ENCODE measurements at places on chromosomes 6 and 20.

DNA sequence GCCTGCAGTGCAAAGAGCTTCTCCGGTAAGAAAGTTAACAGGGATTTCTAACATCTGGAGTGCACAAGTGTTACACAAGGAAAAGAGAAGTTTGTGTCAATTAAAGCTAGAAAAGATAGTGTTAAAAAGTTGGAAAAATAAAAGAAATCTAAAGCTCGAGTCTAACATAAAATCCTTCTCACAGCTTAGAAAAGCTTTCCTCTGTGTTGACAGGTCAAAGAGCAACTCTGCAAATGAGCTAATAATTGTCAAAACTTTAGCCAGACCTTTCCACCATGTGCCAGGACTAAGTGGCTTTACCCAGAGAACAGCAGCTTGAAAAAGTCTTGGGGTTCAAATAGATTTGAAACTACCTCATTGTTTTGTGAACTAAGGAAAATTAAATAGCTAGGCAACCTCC, 14.8 kb downstream of the PTPRK start:
- no peak for DNase-seq

- DNase-seq: peak; percentile 40
These were observed 38.0 kb downstream of the PIM1 start for GRCh38 chr6:37207903-37208456.

DNA sequence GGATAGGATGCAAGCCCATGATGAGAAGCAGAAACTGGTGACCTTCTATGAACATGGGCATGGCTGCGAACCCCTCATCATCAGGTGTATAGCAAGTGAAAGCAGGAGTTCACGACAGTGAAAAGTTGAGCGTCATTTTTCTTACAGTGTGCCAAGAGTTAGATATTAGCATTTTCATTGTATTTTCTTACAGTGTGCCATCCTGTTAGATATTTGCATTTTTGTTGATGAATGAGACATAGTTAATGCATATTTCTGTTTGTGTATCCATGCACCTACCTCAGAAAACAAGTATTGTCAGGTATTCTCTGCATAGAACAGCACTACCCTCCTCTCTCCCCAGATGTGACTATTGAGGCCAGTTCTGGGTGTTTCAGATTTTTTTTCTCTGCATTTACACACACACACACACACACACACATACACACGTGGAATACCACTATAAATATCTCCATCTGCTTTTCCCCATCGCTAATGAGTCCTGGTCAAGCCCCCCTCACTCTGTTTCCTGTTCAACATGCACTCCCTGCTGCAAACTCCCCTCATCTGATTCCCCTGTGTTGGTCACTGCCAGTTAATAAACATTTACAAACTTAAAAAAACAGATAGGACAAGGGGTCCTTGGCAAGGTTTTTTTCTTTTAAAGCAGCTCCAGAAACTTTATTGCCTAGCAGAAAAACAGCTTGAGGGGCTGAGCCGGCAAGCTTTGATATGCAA, 41.7 kb downstream of the PLN start:
- DNase-seq: no peak

DNA sequence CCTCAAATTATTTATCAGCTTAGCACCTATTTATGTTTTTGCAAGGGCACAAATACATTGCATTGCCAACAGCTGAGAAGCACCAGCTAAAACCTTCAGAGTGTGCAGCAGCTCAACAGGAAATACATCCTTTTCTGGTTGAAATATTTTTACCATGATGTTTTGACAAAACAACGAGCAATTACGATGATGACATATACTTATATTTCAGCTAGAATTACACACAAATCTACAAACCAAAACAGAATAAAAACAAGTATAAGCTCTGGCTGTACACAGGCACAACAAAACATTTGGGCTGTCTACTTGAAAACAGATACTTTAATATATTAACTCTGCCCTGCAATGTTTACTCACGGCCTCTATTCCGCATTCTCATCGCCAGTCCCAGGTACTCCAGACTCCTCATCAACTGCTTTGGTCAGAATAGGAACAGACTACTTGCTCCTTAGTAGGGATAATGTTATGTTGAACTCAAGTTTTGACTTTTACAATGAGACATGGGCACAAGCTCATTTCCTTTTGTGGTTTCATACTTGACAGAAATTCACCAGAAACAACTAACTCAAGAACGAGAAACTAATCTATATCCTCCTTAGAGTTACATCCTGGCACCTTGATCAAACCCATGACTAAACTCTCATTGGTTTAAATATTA, 377.6 kb downstream of the ESR1 start:
- no peak for DNase-seq

- DNase-seq: no peak
These were observed 93.9 kb upstream of the HDAC2 start for GRCh38 chr6:114064862-114065261.

Measured in astrocyte (in vitro differentiated cells and primary cell).